GM23248 (cell line): ENCODE measurements at places on chromosomes 6 and 20.

GRCh38 chr6:111573131-111573883 lies 32.4 kb downstream of the TRAF3IP2 start:
- DNase-seq, result peak; percentile 85

DNA sequence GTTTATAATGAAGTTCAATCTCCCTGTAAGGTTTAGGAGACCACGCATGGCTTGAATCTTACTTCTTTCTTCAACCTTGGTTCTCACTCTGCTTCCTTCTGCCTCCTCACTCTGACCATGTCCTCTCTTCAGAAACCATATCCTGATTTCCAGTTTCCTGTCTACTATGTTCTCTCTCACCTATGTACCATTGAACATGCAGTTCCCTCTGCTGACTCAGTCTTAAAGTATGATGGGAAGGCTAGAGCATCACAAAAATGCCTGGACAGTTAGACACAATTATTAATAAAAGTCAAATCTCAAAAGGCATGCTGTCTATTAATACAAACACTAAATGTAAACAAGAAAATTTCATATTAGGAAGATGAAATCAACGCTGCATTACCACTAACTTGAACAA lies 151.6 kb downstream of the PRKN start:
- no peak for DNase-seq

DNA sequence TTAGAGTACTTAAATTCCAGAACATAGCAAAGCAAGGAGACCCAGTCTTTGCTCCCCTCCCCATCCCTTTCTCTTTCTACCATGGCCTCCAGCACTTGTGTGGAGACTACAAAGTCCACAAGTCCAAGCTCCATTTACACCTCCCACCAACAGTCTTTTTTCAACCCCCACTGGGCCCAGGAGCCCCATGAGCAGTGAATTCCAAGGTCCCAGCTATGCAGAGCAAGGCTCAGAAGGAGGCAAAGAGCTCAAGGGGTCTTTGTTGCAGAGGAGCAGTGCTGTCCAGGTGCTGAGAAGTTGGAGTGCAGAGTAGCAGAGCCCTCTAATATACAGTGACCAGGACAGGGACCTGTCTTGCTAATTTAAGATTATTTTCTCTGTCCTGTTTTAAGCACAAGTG lies 9.0 kb downstream of the PAK5 start:
- DNase-seq, result no peak

DNA sequence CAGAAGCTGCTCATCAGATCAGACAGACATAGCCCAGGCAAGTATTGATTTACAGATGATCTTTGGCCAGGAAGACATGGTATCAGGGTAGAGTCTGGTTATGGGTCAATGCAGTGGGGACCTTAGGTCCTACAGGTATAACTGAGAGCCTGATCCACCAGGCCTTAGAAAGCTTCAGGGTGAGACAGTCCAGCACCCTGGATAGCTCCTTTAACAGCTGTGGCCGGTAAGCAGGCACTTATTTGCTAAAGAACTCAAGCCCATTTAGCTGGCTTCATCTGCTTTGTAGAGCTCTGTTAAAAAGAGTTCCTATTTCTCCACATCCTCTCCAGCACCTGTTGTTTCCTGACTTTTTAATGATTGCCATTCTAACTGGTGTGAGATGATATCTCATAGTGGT lies 39.6 kb downstream of the ESR1 start:
- peak; percentile 63 for DNase-seq

DNA sequence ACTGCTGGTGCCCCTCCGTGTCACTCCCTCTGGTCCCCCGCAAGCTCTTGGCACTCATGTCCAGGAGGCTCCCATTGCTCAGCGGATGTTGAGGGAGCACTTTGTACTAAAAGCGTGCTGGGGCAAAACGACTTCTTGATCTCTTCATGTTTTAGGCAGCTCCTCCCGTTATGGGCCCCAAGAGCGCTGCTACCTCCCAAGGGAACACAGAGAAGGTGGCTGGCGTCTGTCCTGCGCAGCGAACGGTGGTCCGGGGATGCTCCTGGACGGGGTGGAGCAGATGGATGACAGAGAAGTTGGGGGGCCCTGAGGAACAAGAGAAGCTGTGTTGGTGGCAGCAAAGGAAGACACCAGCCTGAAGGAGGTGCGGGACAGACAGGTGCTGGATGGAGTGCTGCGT lies 99.8 kb downstream of the TMEM242 start:
- no peak for DNase-seq

GRCh38 chr6:156795825-156796224 lies 18.6 kb downstream of the ARID1B start:
- DNase-seq, result peak; percentile 63

DNA sequence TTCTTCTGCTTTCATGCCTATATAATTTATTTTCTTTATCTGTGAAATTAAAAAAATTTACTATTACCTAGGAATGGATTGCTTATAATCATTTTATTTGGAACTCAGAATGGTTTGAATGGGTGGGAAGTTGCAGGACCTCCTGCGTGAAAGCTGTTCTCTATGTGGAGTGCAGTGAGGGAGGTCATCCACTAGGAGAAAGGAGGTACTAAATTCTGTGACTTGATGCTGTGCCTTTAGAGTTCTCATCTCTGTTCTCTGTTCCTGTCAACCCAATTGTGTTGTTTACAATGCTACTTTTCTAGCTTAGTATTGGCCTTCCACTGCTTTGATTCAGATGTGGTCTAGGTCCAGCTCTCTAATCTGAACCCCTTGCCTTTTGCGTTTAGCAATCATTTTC lies 65.0 kb upstream of the HIVEP1 start:
- no peak for DNase-seq

GRCh38 chr20:53753880-53754459 lies 160.3 kb upstream of the ZNF217 start:
- no peak for DNase-seq

DNA sequence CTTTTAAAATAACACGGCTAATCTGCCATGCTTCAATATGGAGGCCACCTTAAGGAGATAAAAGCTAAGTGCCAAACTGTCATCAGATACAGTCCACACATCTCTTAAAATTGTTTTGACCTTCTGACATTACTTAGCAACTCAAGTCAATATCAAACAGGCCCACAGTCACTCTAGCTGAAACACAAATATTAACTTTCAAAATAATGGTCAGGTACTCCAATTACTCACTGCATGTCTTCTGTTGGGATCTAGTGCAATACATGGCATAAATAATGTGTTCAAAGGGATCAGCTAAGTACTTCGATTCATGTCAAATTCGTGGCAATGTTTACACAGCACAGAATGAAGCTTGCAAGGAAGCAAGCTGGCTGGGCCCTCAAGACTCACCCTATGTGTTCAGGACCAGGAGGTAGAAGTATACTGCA lies 133.9 kb upstream of the BEND6 start:
- DNase-seq, result no peak

- no peak for DNase-seq
These were observed 76.4 kb downstream of the PHACTR2 start for GRCh38 chr6:143754204-143754603.

GRCh38 chr20:8260837-8261251 lies 128.8 kb downstream of the PLCB1 start:
- no peak for DNase-seq

DNA sequence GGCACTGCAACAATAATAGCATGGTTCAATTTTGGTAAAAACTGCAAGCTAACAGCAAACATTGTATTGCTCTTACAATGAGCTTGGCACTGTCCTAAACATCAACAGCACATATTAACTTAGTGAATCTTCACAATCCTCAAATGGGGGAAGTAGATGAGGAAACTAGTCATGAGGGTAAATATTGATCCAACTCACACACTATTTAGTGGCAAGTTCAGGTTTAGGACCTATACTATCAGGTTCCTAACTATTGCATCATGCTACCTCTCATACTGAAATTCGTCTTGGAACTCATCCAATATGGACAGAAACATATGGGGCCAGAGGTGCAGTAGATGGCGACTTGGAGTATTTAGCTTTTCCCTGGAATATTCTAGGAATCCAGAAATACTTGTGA lies 34.2 kb downstream of the FKBP1C start:
- no peak for DNase-seq

GRCh38 chr6:119834418-119834817 lies 484.9 kb upstream of the MAN1A1 start:
- DNase-seq, result no peak

- peak; percentile 72 for DNase-seq
These were observed 751.0 kb downstream of the CD109 start for GRCh38 chr6:74447013-74447412.

- no peak for DNase-seq
These were observed 16.5 kb downstream of the KPNA5 start for GRCh38 chr6:116697480-116697879.

- DNase-seq, result no peak
These were observed 7.5 kb upstream of the BAK1 start for GRCh38 chr6:33587529-33587928.

DNA sequence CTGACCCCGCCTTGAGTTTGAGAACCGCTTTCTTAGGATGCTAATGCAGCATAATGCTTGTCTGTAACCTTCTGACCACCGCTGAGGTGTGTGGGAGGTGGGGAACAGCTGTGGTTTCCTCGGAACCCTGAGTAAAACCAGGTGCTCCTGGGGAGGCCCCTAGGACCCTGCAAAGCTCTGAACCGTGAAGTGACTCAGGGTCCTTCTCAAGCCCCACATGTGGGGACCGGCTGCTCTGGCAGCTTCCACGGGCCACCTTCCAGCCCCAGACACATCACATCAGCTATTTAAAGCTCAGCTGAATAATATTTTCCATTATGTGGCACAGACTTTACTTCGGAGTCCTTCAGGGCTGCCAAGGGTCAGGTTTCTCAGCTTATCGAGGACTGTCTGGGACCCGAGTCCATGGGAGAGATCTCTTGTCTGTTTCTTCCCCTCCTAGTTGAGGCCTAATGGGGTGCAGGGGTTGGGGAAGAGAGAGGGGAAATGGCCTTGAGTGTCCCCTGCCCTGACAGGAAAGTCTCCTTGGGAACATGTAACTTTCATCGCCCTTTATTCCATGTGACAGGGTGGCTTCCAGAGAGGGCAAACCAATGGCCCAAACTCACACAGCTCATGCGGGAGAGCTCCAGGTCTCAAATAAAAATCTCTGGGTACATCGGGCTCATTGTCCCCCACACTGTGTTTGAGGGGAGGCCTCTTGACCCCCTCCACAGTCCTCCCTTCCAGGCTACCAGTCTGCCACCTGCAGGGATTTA lies 186.1 kb upstream of the SLC24A3 start:
- DNase-seq, result peak; percentile 20

DNA sequence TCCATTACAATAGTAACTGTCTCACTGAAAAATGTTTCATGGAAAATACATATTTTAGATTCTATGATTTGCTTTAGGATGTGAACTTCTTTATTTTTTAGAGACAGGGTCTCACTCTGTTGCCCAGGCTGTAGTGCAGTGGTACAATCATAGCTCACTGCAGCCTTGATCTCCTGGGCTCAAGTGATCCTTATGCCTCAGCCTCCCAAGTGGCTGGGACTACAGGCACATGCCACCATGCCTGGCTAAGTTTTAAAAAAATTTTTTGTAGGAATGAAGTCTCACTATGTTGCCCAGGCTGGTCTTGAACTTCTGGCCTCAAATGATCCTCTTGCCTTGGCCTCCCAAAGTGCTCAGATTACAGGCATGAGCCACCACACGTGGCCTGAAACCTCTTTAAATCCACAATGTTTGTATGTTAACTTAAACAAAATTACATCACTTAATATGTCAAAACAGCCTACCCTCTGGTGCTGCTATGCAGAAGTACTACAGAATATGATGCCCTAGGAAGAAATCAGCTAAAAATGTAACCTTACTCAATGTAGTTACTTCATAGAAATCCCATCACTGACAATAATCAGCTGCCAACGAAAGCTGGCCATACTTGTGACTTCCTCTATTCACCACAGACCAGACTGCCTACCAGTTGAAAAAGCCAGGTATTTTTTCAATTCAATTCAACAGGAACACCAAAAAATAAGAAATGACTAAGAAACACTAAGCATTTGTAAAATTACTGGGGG lies 17.6 kb downstream of the EEF1A1 start:
- DNase-seq, result no peak

- DNase-seq, result no peak
These were observed 112.1 kb downstream of the TCP11 start for GRCh38 chr6:35028781-35029769.

- no peak for DNase-seq
These were observed 7.3 kb downstream of the C6orf132 start for GRCh38 chr6:42135161-42135560.

GRCh38 chr6:72620871-72621290 lies 983 bp upstream of the KCNQ5 start:
- DNase-seq, result no peak

GRCh38 chr20:48772183-48772976 lies 55.4 kb downstream of the PREX1 start:
- DNase-seq, result no peak

DNA sequence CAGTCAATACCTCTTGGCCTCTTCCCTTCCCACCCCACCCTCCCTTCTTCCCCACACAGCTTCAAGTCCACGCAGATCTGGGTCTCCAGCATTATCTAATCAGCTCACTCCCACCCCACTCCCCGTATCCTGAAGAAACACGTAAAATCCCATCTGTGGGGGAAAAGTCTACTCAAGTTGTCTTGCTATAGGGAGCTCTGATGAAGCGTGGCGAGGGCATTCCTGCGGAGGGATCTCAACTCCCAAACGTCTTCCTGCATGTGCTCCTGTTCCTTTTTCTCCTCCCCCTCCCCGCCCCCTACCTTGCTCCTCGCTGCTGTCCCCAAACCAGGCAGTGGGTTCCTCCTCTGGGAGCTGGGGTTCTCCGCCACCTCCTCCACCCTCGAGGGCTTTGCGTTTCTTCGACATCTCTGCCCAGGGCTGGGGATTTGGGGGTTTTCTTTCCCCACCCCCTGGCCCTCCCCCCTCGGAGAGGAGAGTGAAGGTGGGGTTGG lies 181.8 kb downstream of the TBXT start:
- no peak for DNase-seq

- DNase-seq, result no peak
These were observed 58.6 kb upstream of the MRPS10 start for GRCh38 chr6:42276034-42276890.

DNA sequence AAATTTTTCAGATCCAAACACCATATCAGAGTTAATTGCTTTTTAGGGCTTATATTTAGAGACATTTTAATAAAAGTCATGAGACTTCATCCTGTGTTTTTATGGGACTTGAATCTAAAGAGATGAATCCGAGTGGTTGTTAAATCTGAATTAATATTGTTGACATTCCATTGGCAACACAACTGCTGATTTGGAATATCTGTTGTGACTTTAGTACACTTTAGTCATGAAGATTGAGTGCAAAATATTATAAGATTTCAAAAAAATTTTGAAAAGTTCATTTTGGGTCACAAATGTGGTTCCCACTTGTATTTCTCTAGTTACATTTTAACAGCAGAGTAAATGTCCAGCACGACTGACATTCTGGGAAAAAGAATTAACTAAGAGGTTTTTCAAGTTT lies 442.7 kb upstream of the HSF2 start:
- no peak for DNase-seq

- no peak for DNase-seq
These were observed 261.0 kb upstream of the THEMIS start for GRCh38 chr6:128161839-128162238.

DNA sequence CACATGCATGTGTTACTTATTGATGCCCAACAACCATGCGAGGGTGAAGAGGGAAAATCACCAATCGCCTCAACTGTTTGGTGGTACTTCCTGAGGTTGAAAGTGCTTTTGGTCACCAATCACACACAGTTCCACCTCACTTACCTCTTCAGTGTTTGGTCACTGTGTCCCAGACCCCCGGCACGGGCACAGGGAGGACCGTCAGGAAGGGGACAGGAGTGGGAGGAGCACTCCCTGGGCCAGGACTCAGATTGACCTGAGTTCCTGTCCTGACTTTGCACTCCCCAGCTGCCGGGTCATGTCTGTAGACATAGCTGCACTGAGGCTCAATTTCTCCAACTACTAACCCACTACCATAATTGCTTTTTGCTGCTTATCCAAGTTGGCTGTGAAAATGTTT lies 74.2 kb upstream of the PBOV1 start:
- no peak for DNase-seq

GRCh38 chr6:14871221-14871620 lies 374.6 kb upstream of the JARID2 start:
- no peak for DNase-seq
